Fibroblast of lung (primary cell): ENCODE measurements at places on chromosomes 3 and 15.

DNA sequence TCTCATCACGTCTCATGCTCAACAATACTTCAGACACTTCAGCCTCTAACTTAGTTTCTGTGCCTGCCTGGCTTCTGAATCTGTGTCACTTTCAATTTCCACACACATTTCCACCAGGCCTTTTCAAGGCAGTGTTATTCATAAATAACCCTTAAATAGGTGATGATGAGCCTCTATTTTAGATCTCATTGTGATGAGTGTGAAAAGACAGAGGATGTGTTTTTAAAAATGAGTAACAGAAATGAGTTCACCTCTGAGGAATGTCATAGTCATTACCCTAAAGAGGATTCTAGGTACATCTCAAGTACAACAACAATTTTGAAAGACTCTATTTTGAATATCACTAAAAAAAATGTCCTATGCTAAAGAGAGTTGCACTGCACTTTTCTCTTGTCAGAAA lies 64.6 kb downstream of the STAC start:
- DNase-seq: peak; percentile 71

DNA sequence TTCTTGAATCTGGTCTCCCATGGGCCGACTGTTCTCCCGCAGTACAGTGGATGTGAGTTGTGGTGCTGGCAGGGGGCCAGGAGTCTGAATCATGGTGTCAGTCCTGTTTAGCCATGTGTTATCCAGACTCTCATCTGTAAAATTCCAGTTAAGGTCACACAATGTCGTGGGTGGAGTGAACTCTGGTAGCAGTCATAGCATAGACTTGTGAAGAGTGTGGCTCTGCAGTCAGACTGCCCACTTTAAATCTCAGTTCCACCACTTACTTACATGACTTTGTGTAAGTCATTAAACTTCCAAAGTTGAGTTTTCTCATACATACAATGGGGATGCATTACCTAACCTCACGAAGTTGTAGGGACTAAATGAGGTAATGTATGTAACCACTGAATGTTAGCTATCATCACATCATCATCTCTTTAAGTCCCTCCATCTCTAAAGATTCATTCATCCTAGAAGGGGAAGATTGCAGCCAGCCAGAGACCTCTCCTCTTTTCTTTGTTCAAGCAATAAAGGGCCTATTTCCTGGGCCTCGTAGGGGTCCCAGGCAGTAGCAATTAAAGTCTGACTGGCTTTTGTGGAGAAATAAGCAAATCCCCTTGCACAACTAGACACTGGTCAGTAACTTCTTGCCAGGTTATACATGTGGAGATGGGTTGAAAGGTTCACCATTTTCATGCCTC lies 93.9 kb downstream of the PCCB start:
- peak; percentile 90 for DNase-seq

DNA sequence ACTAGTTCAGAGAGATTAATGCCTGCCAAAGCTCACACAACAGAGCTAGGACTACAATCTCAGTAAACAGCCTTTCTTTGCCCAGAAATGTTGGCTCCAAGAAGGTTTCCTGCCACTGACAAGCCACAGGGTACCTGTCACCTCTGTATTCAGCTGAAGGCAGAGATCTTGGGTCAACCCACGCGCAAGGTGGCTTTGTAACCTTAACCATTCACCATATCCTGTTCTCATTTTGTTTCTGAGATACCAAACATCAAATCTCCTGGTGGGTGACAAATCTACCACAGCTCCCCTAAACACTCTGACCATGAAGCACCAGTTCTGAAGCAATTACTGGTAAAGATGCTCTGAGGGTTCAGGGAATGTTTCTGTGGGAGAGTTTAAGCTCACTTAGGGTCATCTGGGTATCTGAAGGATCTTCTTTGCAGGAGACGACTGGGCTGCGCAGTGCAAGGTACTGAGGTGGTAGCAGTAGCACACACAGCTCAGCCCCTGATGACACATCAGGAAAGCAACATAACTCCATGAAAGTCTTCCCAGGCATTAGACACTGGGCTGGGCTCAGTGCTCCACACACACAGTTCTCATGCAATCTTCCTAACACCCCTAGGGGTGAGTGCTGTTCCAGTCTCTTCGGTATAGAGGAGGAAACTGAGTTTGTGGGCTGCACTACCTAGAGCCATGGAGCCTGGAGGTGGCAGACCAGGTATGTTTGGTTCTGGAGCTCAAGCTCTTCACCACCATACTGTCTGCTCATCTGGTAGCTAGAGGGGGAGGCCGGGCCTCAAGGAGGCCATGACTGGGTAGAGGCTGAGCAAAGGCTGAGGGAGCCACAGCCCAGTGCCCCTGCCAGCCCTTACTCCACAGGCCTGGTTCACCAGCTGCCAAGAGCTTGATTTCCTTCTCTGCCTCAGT lies 7.7 kb downstream of the CXCR6 start:
- DNase-seq: no peak

DNA sequence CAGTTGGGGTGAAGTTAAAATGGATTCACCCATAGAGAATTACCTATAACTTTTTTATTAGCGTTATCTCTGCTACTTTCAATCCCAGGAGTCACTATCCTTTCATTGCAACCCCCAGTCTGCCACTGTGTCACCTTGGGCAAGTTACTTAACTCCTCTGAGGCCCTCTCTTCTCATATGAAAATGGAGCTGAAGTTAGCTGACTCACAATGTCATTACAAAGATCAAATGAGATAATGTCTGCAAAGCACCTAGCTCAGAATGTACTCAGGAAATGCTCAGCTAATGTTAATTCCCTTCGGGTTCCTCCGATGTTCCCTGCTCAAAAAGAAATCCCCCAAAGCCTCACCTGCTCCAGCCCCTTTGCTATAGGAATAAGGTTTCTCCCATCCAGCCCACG lies 50.0 kb downstream of the TRIM42 start:
- DNase-seq: peak; percentile 12

- no peak for DNase-seq
Observed at GRCh38 chr3:121096953-121097352, 188.9 kb downstream of the STXBP5L start.

DNA sequence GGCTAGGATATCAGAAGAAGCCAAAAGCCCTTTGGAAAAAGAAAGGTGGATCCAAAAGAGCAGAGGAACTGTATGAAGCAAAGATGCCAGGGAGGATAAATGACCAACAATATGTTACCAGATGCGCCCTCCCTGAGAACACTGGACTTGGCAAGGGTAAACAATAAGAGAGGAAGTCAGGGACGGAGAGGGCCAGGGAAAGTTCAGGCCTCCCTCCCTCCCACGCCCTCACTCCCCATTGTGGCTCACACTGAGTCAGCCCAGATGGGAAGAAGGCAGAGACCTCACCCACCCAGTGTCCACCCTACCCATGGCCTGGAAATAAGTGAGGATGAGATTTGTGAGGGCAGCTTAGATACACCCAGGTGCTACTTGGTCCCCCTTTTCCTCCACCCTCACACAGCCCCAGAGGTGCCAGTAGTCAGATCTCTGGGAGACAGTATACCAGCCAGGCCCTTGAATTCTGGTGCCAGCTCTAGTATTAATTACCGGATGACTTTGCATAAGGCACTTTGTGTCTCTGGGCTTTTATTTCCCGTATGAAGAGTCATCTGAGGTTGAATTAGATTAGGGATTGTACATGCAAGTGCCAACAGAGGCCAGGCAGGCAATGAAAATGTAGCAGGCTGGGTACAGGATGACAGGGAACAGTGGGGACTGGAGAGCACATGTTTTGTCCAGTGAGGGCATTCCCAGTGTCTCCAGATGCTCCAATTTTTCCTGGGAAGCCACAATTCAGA lies 35.1 kb upstream of the FRMD4B start:
- peak; percentile 46 for DNase-seq

GRCh38 chr3:57079474-57079831 lies 19.0 kb downstream of the SPATA12 start:
- no peak for DNase-seq

GRCh38 chr3:113271189-113271588 lies 59.8 kb downstream of the BOC start:
- DNase-seq: no peak

- peak; percentile 59 for DNase-seq
Observed at GRCh38 chr3:145807990-145808389, 353.0 kb downstream of the PLOD2 start.

DNA sequence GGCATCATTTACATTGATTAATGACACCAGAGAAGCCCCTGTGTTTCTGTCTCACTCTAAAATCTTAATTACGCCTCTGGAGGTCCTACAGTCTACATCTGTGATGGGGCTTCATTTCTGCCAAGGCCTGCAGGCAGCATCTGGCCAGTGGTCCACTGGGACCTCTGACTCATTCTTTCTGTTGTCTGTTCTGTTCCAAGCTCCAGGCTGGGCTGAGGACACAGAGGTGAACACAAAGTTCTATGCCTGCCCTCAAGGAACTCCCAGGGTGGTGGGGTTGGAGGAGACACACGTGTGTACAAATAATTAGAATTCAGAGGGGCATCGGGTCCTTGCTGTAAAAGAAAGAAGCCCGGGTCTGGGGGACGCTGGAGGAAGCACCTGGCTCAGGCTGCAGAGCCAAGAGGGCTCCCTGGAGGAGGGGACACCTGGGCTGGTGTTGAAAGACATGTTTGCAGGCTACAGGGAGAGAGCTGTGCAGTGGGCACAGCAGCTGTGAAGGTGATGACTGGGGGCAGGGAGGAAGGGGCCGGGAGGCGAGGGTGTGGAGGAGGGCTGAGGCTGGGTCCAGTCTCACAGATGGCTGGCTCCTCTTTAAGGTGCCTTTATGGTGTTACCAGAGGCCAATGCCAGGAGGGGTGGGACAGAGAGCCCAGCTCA lies 103.3 kb upstream of the PRR23E start:
- DNase-seq: peak; percentile 13

DNA sequence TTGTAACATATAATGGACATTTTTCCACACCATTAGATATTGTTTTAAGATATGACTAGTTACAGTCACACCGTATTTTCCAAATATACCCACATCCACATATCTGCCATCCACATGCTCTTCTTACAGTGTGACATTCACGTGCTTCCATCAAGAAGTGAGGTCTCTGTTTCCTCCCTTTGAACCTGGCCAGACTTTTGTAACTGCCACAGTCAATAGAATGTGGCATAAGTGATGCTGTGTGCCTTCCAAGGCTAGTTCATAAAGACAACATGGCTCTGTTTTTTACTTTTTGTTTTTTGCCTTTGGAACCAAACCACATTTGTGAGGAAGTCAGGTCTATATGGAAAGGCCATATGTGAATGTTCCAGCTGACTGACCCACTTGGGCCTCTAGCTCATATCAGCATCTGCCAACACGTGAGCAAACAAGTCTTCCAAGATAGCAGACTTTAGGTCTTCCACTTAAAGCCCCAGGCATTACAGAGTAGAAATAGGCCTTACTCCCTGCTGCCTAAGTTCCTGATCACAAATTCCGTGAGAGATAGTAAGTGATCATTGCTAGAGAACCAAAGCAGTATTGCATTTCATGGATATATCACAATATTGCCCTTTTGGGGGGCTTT lies 27.1 kb downstream of the EIF1B start:
- DNase-seq: no peak

DNA sequence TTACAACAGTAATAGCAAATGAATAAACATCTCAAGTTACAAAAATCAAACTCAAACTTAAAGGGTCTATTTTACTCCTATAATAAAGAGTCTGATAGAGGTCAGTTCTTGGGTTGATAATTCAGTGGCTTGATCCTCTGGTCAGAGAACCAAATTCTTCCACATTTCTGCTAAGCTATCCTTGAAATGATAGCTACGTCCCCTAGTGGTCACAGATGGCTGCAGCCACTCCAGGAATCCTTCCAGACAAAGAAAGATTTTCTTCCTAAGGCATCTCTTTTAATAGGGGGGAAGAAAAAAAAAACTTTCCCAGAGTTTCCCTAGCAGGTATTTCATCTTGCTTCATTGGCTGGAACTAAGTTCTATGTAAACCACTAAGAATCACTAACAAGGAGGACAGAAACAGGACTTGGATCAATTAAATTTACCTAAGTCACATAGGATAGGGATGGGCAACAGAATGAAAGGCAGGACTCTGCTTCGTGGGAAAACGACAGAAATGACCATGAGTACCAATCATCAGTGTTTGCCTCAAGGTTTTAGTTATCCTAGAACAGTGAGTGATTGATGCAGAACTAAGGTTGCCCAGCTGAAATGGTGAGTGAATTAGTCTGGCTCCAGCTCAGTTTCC lies 160.7 kb downstream of the STAC start:
- peak; percentile 30 for DNase-seq

DNA sequence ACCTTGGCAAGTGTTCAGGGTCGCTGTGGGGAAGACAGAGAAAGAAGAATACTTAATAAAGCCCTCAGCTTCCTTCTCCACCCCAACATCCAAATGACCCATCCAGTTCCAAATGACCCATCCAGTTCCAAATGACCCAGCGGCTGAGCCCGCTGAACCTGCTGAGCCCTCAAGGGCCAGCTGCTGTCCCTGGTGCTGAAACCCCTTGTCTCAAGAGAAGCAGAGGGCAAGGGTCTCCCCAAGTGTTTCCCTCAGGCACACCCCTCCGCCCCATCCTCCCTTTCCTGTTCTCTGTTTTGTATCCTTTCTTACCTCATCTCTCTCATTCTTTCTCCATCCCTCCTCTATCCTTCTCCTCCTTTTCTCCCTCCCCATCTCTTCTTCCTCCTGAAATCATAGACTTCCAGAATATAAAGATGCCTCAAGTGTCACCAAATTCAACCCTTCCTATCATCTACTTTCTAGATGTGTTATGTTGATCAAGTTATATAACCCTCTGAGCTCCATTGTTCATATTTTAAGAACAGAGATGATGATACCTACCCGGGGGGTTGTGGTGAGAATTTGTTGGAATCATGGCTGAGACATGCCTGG lies 29.0 kb downstream of the CCDC33 start:
- peak; percentile 20 for DNase-seq

GRCh38 chr3:133925960-133926735 lies 30.5 kb upstream of the RAB6B start:
- no peak for DNase-seq

DNA sequence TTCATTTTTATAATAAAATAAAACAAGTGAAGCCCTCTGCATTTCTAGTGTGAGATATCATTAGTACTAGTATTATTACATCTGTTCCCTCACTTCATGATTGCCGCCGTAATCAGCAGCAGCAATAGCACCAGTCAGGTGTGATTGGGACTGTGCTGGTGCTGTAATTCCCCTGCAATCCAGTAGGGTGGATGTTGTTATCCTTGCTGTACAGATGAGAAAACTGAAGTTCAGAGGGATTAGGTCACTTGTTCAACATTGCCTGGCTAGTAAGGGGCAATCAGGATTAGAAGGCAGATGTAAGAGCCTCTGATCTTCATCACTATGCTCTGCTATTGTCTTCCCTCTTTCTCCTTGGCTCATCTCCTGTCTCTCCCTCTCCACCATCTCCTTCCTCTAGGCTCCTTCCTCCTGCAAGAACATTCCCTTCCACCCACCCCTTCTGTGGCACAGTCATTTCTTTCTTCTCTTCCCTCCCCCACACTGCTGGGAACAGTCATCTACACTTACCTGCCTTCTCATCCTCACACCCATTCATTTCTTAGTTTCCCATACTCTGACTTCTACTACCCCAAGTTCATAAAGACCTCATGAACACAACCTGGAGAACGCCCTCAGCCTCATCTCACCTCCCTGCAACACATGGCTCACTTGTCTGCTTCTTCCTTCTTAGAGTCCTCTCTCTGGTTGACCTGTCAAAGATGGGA lies 29.7 kb downstream of the CRYGS start:
- no peak for DNase-seq

GRCh38 chr3:49019941-49020329 lies 1.6 kb upstream of the DALRD3 start:
- DNase-seq: no peak
